NCI-H2107 (cell line): ENCODE measurements at places on chromosomes 11 and 22.

GRCh38 chr11:1652771-1653540 lies 23.4 kb downstream of the KRTAP5-5 start:
- no peak for DNase-seq

GRCh38 chr11:10381736-10382135 lies 73.3 kb upstream of the AMPD3 start:
- DNase-seq = no peak

GRCh38 chr11:8719721-8720120 lies 37.1 kb downstream of the RPL27A start:
- DNase-seq = no peak

- no peak for DNase-seq
These were observed 729.4 kb downstream of the OPCML start for GRCh38 chr11:132802947-132803346.

GRCh38 chr11:132496341-132496740 lies 1036.0 kb downstream of the OPCML start:
- DNase-seq = no peak

GRCh38 chr11:73335204-73335923 lies 27.3 kb downstream of the ARHGEF17 start:
- peak; percentile 55 for DNase-seq

DNA sequence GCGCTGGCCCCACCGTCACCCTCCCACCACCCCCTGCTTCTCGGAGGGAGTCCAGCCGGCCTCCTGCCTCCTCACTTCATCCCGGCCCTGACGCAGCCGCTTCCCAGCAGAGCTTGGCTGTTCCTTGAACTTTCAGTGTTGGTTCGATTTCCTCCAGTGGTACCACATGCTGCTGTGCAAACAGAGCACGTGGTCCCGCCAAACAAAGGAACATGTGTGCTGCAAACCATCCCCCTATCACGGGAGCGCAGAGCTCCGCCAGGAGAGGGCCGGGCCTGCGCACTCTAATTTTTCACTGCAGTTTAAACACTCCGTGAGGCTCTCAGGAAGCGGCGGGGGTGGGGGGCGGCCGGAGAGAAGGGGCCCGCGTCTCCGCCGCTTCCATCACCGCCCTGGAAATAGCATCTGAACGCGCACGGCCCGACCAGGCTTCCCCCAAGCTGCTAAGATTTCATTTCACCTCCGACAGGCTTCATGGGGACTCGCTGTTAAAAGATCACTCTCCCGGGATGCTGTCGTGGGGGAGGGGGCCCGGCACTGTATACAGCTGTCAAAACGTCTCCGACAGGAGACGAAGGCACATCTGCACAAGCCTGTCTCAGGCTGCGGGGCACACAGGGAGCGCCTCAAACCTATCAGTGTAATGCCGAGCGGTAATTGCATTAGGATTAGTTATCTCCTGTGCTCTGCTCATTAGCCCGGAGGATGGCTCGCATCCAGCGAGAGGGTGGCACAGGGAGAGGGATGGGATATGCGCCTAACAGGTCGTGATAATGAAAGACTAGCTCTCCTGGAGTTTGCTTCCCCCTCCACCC lies 269.9 kb upstream of the SORL1-AS1 start:
- peak; percentile 14 for DNase-seq

GRCh38 chr22:42930810-42931420 lies 73.8 kb upstream of the ARFGAP3 start:
- DNase-seq = no peak

GRCh38 chr11:64361659-64362058 lies 2.7 kb downstream of the RPS6KA4 start:
- no peak for DNase-seq

DNA sequence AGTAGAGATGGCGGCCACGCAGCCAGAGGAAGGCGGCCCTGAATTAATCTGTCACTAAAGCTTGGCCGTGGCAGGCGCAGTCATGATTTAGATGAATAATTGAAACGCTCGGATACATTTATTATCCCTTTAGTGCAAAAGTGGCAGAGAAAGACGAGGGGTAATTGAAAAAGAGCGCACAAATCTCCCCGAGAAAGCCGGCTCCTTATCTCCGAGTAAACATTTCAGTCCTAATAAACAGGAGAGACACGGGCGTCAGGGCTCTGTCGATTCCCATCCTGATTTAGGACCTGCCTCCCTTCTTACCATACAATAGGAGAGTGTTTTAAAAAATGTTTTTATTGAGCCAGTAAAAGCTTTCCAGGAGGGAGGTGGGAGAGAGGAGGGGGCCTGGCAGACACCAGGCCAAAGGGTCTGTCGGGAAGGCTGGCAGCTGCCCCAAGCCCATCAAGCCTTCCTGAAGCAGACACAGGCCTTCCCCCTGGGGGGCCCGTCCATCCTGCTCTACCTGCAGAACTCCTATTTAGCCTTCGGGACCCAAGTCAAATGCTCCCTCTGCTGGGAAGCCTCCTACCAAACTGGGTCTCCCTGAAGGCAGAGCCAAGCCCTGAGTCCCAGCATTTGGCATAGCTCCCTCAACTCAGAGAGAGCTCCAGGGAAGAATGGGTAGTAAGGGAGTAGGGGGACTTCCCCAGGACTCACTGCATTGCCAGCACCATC lies 22.8 kb downstream of the OTUB1 start:
- DNase-seq = no peak

DNA sequence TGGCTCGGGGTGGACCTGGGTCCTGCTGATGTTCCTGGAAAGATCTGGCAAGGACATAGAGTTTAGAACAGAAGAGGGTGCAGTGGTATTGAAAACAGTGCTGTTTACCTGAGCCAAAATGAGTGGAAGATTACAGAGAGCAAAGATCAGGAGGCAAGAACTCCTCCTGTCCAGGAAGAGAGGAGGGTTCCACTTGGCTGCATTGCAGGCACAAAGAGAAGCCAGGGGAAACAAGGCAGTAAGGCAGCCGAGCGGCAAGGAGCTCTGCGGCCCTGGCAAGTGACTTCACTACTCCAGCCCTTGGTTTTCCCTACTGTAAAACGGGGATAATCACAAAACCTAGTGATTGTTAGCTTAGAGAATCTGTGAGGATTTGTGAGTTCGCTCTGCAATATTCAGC lies 3.7 kb upstream of the PACSIN2 start:
- no peak for DNase-seq

DNA sequence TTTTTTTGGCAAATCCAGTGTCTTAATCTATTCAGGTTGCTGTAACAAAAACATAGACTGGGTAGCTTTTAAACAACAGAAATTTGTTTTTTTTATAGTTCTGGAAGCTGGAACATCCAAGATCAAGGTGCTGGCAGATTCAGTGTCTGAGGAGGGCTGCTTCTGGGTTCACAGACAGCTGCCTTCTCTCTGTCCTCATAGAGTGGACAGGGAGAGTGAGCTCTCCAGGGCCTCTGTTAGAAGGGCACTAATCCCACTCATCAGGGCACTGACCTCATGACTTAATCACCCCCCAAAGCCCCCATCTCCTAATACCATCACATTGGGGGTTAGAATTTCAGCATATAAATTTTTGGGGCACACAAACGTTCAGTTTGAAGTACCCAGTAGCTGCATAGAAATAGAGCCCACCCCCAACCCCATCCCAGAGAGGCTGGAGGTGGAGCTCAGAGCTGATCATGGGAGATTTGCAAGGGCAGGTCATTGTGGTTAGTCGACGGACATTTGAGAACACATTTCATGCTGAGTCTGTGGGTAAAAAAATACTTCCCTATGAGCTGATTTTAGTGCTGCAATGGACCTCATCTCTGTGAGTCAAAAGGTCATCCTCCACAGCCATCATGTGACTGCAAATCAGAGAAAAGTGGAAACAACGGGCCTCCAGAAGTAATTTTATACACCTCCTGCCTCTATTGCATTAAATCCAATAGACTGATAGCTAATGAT lies 203.1 kb upstream of the CADM1 start:
- DNase-seq = no peak

- DNase-seq = no peak
These were observed 6.4 kb downstream of the LMO2 start for GRCh38 chr11:33885338-33886005.

GRCh38 chr22:26442086-26442756 lies 13.2 kb downstream of the ASPHD2 start:
- DNase-seq = no peak

GRCh38 chr11:79428406-79428805 lies 12.4 kb downstream of the TENM4 start:
- DNase-seq = no peak

DNA sequence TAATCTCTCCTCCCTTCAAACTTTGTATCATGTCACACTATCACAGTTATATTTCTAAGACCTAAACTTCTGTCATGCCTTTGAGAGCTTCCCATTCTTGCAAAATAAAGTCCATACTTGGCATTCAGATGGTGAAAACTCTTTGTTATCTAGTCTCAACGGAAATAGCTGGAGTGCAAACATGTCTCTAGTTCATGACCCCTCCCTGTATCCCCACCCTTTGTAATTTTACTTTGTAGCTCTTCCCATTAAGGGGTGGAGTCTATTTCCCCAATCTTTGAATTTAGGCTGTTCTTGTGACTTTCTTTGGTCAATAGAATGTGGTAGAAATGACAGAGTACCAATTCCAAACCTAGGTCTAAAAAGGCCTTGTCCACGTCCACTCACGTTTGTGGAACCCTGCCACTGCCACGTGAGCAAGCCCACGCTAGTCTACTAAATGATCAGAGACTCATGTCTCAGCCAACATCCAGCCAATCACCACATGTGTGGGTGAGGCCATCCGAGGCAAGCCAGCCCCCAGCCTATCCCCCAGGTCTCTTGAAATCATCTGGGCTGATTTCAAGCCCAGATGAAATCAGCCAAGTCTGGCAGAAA lies 23.4 kb downstream of the SLN start:
- DNase-seq = no peak

DNA sequence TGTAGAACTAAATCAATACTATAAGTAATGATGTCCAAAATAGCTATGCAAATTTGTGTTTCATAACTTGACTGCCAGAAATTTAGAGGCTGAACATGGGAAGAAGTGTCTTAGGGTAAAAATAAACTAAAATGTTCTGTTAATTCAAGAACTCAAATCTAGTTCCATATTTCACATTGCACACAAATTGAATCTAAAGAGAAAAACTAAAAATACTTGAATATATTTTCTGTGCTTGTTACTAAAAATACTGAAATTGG lies 43.5 kb downstream of the FANCF start:
- DNase-seq = no peak

- no peak for DNase-seq
These were observed 21.6 kb upstream of the SPON1 start for GRCh38 chr11:13940907-13941256.

GRCh38 chr11:68266121-68266891 lies 5.5 kb downstream of the C11orf24 start:
- DNase-seq = no peak

DNA sequence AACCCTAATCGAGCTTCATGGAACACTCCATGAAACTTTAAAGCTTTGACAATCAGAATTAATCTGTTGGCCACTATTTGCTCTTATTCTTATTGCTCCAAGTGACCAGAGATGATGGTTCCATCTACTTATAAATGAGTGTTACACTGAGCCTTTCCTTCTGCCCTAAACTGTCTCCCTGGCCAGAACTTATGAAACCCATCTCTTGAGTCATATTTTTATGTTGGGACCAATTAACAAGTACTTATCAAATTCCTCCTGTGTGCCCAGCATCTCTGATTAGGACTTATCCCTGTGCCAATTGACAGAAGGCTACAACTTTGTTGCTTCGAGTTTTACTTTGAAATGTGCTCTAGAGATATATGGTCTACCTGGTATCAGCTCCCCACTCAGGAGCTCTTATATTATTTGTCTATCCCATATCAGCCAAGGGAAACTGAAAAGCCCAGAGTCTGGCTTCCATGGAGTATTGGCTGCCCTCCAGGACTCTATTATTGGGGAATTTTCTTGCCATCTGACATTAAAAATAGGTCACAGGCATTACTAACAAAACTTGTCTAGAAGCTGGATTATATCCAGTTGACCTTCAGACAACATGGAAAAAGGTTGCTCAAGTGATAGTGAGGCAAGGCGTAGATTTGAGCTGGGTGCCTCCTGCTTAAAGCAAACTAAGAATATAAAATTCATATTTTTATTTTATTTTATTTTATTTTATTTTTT lies 8.8 kb downstream of the KREMEN1 start:
- no peak for DNase-seq

GRCh38 chr11:59804061-59804460 lies 6.5 kb downstream of the MRPL16 start:
- no peak for DNase-seq

DNA sequence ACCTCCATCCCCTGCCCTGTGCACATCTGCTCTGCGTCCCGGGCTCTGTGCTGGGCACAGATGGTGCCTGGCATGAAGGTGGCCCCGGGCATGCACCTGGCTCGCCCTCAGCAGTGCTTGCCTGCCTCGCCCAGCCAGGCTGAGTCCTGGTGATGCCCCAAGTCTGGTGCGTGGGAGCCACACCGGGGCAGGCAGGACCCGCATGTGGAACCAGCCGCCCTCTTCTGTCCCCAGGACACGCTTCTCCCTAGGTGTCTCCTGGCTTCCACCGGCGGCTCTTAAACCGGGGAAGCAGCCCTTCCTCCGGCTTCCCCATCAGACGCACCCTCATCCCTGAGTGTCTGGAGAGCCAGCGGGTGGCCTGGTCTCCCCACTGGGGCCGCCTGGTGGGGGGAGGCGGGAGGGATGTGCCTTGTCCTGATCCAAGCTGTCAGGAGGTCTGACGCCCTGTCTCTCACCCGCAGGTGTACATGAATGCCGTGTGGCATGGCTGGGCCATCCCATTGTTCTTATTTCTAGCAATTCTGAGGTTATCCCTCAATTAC lies 45.0 kb downstream of the GRAMD4 start:
- no peak for DNase-seq

- DNase-seq = no peak
These were observed 50.3 kb downstream of the PKNOX2 start for GRCh38 chr11:125214601-125215565.

- no peak for DNase-seq
These were observed 601.1 kb downstream of the JRKL start for GRCh38 chr11:96990914-96991313.

DNA sequence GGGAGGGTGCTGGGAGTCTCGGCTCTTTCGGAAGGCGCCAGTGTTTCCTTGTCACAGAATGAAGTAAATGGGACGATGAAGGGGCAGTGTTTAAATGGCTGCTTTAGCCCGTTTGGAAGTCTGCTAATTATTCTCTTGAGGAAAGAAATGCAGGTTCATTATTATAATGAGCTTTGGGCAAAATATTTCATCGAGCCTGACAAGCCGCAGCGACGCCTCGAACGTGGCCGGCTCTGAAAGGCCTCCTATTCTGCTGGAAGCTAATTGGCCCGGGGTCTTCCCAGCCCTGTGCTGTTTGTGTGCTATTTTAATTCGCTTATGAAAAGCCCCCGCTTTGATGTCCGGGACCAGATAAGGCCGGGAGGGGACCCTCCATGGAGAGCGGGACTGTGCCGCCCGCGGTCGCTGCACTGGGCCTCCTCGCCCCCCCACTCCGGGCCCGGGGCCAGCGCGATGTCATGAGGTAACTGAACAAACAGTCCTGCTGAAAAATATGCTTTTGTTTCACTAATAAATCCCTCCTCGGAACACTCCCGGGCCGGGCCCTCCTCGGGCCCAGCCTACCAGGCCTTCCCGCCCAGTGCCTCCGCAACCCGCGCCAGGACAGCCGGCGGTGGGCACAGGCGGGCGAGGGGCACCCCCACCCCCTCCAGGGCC lies 78.4 kb downstream of the CDKN1C start:
- no peak for DNase-seq
